Vagina (tissue), 2 donors: ENCODE measurements at places on chromosomes 3 and 15.

- DNase-seq, result no peak
Measured at GRCh38 chr15:98257290-98257689, 296.8 kb downstream of the ARRDC4 start.

DNA sequence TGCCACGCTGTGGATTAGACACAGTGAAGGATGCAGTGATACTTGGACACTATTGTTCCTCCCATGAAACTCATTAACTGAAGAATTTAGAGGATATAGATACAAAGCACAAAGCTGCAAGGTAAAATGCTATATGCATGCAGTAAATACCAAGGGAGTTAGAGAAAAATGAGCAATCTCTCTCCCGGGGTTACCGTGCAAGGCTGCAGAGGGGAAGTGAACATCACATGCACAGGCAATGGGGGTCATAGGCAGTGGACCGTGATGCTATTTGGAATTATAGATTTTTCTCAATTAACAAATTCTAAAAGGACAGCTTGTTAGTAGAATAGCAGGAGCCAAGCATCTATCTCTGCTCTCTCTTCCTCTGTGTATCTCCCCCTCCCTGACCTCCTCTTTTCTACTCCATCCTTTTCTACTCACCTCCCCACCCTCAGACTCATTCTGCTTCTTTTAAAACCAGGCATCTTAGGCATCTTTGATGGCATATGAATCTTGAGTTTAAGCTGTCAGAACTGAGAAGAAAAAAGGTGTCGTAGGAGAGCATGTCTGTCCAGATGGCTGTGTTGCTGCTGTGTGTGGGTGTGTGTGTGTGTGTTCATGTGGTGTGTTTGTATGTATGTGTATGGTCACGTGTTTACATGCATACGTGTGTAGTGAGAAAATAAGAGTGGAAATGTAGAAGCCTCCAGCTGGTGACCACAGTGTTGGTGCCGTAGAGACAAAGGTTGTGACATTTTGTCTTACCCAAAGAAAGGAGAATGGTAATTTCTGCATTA, 339.0 kb downstream of the EPHB1 start:
- no peak for DNase-seq

GRCh38 chr15:99477791-99478471, 87.9 kb upstream of the MEF2A start:
- no peak for DNase-seq

DNA sequence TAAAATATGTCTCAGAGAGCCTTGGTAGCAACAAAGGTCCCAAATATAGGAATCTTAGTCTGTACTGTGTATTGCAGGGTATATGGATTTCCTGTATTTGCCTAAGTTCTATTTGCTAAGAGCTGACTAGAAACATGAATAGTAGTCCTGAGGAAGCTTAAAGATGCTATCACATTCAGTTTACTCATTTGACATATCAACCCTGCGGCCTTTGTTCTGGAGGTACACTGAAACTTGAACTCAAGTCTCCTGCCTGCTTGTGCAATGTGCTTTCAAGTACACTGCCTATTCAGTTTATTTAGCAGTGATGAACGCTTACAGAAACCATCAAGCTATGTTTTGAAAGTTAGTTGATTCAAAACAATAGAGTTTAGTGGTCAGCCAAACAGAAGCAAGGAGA, 21.1 kb downstream of the IL1RAP start:
- no peak for DNase-seq

GRCh38 chr3:121488628-121489027, 57.2 kb downstream of the POLQ start:
- no peak for DNase-seq

- no peak for DNase-seq
Measured at GRCh38 chr15:61994216-61994615, 66.0 kb downstream of the VPS13C start.

GRCh38 chr3:123952844-123953520, 8.0 kb downstream of the CCDC14 start:
- DNase-seq, result no peak

DNA sequence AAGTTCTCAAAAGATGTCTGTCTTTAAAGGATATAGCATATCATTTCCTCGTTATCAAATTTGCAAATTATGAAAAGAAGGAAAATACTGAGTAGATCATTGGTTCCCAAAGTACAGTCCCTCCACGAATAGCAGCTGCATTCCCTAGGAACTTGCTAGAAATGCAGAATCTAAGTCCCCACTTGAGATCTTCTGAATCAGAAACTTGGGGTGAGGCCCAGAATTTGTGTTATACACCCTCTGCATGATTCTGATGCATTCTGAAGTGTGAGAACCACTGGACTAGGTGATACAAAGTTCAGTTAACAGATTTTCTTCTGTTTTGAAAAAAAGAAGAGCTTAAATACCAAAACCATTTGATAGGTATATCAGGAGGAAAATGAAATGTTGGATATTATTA, 77.1 kb downstream of the SLC25A26 start:
- DNase-seq, result no peak

- no peak for DNase-seq
Measured at GRCh38 chr15:48899793-48900192, 21.9 kb downstream of the EID1 start.

DNA sequence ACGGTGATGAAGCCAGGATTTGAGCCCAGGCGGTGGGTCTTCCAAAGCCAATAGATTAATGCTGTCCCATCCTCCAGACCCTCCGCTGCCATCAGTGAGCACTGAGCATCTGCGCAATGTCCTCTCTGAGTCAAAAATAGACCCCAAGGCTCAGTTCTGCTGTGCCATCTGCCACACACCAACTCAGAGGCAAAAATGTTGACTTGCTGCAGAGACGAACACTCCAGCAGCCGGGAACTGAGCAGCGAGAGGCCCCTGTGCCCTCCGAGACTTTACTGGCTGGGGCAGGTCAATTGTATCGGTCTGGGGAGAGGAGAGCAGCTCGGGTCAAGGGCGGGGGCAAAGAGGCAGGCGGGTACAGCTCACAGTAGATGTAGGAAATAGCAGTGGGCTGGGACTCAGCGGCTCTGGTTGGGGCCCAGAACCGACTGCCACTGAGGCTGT, 41.5 kb upstream of the ATP2B2 start:
- DNase-seq, result no peak

DNA sequence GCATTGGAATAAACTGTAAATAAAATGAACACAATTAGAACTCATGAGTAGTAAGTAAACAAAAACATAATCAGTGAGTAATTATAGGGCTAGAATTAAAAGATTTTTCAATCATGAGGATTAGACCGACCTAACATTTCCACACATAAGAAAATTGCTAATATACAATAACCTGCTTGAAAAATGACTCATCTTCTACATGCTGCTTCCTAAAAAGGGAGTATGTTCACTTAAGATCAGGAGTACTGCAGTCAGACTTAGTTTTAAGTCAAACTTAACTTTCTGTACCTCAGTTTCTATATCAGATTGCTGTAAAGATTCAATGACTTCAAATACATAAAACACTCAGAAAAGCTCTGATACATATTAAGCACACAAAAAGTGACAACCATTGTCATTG, 22.6 kb upstream of the NEK10 start:
- DNase-seq, result no peak

DNA sequence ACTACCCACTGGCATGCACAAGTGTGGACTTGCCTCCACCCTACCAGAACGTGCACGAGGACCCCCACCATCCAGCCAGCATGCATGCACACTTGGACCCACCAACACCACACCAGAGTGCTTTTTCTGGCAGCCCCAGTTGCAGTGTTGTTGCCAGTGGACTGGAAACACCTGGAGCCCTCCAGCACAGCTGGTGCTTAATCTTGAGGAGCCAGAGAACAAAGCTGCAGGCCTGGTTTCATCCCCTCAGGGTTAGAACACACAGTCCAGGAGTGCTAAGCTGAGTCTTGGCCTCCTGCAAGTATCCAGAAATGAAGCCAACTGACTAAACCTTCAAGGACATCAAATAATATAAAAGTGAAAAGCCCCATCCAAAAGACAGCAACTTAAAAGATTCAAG, 888.0 kb downstream of the NTRK3 start:
- DNase-seq, result no peak

GRCh38 chr3:116230431-116231020, 214.8 kb downstream of the LSAMP start:
- DNase-seq, result no peak

DNA sequence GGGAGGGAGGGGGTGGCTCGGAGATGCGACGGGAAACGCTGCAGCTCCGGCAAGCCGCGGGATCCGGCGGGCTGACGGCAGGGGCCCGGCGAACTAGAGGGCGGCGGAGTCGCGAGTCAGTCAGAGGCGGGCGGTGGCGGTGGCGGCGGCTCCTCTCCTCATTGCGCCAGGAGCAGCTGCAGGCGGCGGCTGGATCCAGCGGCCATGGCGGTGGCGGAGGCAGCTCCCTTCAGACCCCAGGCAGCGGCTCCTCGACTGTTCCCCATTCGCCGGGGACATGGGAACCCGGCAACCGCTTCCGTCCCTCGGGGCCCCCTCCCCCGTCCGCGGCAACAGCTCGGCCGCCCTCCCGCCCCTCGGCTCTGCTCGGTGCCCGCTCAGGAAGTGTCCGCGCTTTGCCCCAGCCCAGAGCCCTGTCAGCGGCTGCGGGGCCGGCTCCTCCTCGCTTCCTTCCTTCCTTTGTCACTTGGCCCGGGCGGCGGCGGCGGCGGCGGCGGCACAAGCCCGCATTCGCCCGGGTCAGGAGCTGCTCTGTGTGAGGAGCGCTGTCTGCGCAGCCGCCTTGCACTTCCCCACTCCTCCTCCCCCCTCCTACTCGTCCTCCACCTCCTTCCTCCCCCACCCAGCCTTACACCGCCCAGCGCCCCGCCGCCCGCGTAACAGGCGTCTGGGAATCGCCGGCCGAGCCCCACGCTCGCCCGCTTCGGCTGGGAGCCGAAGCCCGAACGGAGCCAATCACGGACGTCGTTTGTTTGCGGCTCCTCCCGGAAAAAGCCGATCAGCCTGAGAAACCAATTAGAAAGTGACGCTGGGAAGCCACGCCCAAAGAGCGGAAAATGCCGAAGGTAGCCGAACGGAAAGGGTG, at the start of gene GSK3B:
Gene GSK3B (minus strand): TSS at position 537 of the 865 bp plus-strand sequence. CDS start 1,013 bp downstream, outside the sequence.
- no peak for DNase-seq

- DNase-seq, result no peak
Measured at GRCh38 chr15:56736308-56736707, 3.0 kb upstream of the ZNF280D start.

DNA sequence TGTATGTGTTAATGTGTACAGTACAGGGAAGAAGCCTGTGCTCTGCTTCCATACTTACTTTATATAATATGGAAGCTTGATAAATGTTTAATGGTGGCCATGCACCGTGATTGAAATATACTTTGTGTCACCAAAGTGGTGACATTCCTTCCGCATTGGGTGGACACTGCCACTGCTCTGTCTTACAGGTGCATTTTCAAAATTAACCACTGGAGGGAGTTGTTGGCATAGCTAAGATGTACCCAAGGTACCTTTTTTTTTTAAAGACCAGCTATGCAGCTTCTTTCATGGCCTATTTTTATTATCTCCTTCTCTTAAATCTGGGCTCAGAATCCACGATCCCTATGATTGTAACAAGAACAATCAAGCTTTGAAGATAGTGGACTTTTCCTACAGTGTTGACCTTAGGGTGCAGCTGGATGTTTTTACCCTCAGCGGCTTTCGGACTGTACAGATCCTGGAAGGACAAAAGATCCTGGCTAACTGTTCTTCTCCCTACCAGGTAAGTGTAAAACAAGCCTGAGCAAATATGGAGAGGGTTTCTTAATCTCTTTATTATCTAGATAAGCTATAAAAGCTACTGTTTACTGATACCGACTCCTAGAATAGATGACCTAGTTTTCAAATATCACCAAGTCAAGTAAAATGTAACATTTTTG, 21.6 kb upstream of the PAK6 start:
- DNase-seq, result no peak

- no peak for DNase-seq
Measured at GRCh38 chr15:67678993-67679392, 136.5 kb downstream of the MAP2K5 start.

DNA sequence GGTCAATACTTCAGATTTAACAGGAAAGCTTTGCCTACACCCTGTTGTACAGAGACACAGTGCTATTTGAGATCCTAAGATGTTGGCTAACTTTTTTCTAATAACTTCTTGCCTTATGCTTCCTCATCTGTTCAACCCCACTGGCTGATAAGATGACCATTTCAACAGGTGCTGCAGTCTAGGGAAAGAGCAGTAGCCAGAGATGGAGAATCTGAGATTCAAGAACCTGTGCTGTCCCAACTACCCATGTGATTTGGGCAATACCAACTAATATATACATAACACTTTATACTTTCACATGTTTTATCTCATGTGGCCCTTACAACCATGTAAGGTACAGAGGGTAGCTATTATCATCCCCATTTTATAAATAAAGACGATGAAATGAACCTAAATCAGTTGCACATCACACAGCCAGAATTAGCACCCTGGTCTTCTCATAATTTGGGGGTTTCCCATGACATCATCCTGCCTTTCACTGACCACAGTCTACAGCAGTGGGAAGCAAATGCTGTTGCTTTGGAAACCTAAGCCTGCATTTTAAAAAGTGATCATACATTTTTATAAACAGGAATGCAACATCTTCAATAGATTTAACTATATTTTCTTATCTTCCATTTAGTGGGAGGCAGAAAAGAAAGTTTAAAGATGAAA, 9.7 kb downstream of the TTC23 start:
- DNase-seq, result no peak

DNA sequence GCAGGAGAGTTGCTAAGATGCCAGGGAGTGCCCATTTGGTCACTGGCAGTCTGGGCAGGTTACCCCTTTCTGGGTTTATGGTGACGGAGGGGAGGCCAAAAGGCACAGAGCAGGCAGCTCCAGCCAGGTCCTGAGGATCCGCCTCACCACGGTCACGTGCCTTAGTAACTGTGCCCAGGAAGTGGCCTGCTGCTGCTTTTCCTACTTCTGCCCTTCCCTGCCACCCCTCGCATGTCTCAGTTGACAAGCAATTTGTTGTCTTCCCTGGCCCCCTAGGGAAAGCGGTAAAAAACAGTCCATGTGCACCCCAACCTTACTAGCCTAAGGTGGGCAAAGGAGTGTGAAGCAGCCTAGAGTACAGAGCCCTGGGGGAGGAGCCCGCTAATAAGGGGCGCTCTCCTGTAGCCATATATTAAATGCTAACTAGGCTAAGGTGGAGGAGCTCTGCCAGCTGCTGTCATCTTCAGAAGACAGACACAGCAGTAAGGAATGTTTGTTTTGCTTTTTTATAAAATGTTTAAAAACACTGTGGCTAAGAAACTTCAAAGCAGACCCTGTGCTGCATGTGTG, 9.1 kb upstream of the LIPH start:
- DNase-seq, result no peak

DNA sequence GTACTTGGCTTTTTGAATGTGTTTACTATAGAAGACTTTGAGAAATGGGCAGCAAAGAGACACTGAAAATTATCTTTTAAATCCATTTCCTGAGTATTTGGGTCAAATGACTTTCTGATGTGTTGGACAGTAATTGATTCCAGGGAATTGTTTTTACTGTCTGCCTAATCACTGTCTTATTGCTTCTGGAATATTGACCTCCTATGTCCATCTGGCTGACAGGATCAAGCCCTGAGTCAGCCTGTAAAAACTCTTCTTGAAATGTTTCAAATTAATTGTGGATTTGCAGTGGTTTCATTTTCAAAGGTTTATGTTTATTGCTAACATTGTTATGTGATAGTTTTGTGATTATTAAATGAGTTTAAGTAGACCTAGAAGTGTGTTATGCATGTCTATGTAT, 50.6 kb upstream of the MLF1 start:
- no peak for DNase-seq
